ENCODE measurements at places on chromosomes 7 and 10. TPM values are rescaled to one million over a fixed set of nuclear protein-coding genes. Genes with fewer than 3 reads are reported as not detected.
A peak's percentile ranks its signal among the peaks of the same experiment; 100 is the strongest.

TPK1 gene
- polyA plus RNA-seq = 2.7 TPM

EMX2 gene
- polyA plus RNA-seq = 0.01 TPM

SFTPA1 gene
- polyA plus RNA-seq = not detected

ATG9B gene
- 0.22 TPM for polyA plus RNA-seq

ADRA2A gene
- polyA plus RNA-seq = 11.6 TPM

LRMDA gene
- not detected for polyA plus RNA-seq

TDRD1 gene
- polyA plus RNA-seq = 0.28 TPM

OR13A1 gene
- polyA plus RNA-seq = not detected

AZGP1 gene
- 51.7 TPM for polyA plus RNA-seq

RELN gene
- polyA plus RNA-seq = not detected

COPG2 gene
- polyA plus RNA-seq = 5.1 TPM

TUBB8 gene
- polyA plus RNA-seq = 1.1 TPM

DNA sequence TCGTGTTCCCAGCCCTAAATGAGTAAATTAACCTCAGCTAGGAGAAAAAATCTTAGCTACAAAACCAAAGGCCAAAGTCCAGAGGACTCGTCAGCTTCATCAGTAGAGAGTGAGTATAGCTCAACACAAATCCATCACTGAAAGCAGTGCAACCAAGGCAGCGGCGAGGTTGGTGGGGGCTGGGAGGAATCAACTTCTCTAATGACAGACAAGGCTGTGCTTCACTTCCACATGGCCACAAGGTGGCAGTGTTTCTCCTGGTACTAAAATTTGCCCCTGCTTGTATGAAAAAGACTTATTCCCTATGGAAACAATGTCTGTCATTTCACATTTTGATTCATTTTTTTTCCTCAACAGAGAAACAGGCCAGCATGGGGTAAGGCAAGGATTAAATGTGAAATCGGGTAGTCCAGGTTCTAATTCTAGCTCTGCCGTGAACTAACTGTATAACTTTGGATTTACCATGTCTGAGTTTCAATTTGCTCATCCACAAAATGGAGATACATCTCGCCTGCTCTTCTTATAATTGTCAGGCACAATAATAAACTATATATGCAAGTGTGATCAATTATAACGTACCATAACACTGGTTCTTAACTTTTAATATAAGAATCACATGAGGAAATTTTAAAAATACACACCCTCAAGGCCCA is 39.3 kb downstream of the FAS start:
- peak; percentile 77 for DNase-seq

GRCh38 chr7:135755351-135755753 is 6.7 kb upstream of the FAM180A start:
- no peak for DNase-seq

DNA sequence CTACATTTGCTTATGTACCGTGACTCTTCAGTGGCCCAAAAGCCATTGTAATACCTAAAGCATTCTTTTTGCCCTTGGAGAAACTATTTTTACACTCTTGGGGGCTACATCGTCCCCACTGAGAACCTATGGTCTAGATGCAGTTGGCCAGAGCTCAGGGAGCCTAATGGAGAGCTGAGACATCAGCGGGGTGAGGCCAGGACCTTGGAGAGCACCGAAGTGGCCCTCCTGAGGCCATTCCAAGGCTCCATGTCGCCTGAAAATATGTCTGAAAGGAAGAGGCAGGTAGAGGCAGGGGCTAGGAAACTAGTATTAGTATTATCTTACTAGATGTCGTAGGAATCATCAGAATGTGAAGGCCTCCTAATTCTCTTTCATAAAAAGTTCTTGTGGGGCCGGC is 4.9 kb downstream of the PKD2L1 start:
- DNase-seq = no peak

GRCh38 chr7:84948634-84949033 is 238.2 kb downstream of the SEMA3D start:
- no peak for DNase-seq

DNA sequence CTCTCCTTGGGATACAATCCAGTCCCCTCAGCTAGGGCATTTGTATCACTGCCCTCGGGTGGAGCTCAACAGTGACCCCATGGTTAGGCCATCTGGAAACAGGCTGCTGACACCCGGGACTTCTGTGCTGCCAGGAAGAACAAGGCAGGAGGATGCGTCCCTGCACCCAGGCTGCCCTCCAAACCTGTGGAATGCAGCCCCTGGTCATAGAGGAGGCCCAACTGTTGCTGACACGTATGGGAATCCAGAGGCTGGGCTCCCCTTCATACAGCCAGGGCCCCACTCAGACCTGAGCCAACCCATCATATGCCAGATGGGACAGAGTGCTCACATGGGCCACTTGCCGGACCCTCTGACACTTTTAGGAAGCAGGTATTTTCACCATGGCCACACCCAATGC is 45.5 kb upstream of the SRGN start:
- DNase-seq = no peak

GRCh38 chr7:152760854-152761748 is 1.5 kb downstream of the ACTR3B start:
- DNase-seq = no peak

DNA sequence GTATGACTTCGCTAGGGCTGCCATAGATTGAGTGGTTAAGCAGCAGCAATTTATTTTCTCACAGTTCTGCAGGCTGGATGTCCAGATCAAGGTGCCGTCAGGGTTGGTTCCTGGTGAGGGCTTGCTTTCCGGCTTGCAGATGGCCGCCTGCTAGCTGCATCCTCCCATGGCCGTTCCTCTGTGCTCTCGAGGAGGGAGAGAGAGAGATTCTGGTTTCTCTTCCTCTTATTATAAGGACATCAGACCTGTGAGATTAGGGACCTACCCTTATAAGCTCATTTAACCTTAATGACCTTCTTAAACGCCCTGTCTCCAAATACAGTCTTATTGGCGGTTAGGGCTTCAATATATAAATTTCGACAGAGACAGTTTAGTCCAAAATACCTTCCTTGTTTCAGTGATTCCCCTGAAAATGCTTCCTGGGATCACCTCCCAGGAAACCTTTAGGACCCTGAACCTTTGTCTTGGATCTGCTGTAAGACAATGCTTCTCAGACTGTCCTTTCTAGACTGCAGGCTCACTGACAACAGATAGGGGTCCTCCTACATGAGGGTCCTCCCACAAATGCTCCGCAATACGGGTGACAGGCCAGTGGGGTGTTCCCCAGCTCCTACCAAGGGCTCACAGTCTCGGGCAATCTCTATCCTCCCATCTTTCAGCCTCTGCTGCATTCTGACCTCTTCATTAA is 82.5 kb upstream of the BAIAP2L1 start:
- no peak for DNase-seq

GRCh38 chr10:124422742-124423141 is 4.0 kb upstream of the OAT start:
- DNase-seq = no peak

- DNase-seq = peak; percentile 77
Measured at GRCh38 chr7:151754142-151754590, 122.7 kb downstream of the PRKAG2 start.

- no peak for DNase-seq
Measured at GRCh38 chr7:44709011-44709915, 39.4 kb upstream of the ZMIZ2 start.

DNA sequence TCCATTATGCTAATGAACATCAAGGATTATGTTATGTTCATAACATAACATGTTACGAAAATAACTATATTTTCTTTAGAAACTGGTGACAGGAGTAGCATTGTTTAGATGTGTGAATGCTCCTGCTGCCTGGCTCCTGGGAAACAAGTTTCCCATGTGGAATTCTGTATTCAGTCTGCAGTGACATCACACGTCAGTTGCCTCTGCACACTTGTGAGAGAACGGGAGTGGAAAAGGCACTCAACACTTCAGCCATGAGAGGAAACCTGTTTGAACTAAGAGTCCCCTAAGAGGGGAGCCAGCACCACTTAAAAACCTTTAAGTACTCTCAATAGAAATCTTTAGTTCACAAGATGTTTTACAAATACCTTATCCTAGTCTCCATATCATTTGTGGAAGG is 140.3 kb upstream of the FAM20C start:
- no peak for DNase-seq

GRCh38 chr10:2038036-2038435 is 300.7 kb upstream of the ADARB2 start:
- no peak for DNase-seq

DNA sequence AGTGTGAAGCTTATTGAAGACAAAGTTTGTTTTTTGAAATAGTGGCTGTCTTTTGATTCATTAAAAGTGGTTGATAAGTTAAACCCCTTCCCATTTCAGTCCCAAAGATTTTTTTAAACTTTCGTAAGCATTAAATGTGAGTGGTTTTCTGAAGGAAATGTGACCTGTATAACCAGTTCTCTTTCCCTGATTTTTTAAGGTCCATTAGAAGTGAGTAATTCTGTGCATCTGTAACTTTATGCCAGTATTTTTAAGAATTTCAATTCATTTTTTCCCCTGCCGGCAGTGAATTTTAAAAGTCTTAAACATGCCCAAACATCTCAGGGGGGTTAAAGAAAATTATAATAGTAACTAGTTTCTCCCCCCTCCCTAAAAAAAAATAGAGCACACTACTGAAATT is 254.6 kb upstream of the SP8 start:
- no peak for DNase-seq

DNA sequence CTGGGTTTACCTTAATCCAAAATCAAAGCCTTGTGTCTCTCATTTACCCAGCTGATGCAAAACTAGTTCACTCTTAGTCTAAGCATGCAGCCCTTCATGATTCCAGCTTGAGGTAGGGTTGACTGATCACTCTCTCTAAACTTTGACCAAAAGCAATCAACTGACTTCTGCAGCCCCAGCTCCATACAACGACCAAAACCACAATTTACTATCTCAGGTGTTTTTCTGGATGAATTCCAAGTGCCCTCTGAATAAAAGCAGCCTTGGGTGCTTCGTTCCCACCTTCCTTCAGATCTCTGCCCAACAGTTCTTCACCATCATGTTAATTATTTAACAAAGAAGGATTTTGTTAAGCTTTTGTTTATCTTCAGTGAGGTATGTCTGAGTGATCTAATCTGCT is 62.6 kb downstream of the CCDC6 start:
- peak; percentile 16 for DNase-seq

DNA sequence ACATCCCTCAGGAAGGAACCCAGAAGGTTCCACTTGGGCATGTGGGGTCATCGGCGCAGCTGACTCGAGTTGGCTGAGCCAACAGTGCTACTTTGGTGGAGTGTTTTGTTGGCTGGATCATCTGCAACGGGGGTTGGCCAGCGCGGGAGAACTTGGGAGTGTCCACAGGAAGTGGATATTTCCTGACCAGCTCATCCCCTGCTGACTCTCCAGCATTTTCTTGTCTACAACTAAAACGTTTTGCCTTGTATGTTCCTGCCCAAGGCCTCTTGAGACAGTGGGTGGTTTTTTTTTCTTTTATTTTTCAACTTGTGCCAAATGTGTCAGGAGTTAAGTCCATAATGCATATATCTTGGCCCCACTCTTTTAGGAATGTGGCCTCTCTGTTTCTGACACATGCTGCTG is 208.6 kb downstream of the ZNF365 start:
- no peak for DNase-seq

Measured in small intestine (tissue), 16 donors.